ENCODE measurements at places on chromosomes 11 and 22.

- no peak for DNase-seq
These were observed 108.4 kb downstream of the GALNT18 start for GRCh38 chr11:11513422-11513821.

DNA sequence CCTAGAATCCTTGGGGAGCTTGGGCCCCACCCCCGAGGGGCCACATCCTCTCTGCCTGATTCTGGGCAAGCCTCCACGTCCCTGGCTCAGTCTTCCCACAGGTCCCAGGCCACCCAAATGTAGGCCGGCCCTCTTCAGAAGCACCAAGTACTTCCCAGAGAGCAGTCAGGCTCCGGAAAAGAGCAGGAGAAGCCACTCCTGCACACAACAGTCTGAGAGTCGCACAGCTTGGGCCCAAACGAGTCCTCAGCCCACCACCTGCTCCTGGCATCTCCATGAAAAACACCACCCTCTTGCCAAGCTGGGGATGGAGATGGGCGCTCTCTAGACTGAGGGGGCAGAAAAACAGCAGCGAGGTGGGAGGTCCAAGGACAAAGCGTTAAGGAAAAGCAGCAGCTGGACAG, 15.4 kb downstream of the EHD1 start:
- DNase-seq = no peak

- DNase-seq = no peak
These were observed 13.1 kb downstream of the C11orf96 start for GRCh38 chr11:43955381-43956118.

GRCh38 chr11:77172666-77172982, 44.6 kb downstream of the MYO7A start:
- DNase-seq = no peak

- DNase-seq = no peak
These were observed 139.7 kb upstream of the TEAD1 start for GRCh38 chr11:12534549-12534948.
